ENCODE measurements at places on chromosomes 12 and 14.

DNA sequence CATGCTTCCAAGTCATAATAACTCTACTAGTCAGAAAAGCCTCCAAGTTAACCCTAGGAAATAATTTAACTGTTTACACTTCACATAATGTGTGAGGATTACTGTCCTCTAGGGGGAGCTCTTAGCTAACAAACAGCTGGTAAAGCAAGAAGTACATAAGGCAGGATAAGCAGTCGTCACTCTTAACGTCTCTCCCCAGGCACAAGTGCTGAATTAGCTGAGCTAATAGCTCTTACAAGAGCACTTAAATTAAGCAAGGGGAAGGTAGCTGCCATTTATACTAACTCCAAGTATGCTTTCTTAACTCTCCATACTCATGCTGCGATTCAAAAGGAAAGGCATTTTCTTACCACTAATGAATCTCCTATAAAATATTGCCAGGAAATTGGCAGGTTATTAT lies 79.3 kb upstream of the TSPAN11 start:
- no peak for DNase-seq

DNA sequence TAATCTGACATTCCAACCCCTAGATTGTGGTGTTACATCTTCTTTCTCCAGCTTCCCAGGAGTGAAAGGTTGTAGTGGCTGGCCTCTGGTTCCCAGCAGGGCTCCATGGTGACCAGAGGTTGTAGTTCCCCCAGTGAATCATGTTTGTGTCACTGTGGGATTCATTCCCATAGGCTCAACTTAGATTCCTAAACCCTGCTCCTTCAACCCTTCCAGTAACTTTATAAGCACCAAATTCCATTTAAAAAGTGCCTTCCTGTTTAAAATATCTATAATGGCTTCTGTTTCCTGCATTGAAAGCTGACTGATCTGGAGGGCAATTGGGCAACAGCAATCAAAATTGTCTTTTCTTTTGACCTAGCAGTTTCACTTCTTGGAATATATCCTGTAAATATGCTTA lies 40.5 kb upstream of the TBC1D15 start:
- DNase-seq: no peak

DNA sequence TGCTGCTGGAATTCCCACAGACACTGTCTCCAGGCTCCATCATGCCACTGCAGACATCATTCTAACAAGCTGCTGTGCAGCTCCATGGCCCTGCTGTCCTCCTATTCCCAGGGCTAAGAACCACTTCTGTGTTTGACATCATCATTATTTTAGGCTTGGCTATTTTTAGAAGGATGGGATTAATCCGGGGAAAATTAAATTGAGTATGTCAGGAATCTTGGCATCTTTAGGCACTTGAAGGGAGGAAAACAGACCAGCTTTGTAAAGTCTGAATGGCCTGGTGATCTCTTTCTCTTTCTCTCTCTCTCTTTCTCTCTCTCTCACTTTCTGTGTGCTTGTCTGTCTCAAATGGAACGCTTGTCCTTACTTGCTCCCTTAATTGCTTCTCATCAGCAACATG lies 568.3 kb upstream of the FLRT2 start:
- no peak for DNase-seq

DNA sequence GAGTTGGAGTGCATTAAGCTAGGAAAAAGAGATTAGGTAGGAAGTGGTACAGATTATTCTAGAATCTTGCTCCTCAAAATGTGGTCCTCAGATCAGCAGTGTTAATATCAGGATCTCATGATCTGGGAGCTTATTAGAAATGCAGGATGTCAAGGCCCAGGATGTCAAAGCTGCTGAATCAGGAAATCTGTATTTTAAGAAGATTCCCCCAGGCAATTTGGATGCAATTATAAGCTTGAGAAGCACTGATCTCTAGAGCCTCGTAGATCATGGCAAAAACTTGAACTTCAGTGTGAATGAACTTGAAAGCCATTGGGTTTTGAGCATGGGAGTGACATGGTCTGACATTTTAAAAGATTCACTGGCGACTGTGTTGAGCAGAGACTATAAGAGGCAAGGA lies 6.6 kb downstream of the NCAPD2 start:
- no peak for DNase-seq

DNA sequence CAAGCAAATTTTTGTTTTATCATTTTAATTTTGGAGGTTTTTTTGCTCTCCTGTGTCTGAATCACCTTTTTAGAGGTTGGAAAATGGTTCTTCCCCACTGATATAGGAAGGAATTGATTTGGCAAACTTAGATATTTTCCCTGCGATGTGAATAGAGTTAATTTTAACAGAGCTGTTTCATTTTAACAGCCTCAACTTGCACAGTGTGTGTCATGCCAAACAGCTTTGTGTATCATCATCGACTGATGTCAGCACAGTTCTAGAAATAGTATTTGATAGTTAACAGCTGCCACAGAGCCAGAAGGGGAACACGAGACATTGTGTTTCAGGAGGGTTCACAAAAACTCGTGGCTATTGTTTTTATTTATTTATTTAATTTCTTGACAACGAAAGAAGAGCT lies 243.1 kb upstream of the FOXN3 start:
- no peak for DNase-seq

DNA sequence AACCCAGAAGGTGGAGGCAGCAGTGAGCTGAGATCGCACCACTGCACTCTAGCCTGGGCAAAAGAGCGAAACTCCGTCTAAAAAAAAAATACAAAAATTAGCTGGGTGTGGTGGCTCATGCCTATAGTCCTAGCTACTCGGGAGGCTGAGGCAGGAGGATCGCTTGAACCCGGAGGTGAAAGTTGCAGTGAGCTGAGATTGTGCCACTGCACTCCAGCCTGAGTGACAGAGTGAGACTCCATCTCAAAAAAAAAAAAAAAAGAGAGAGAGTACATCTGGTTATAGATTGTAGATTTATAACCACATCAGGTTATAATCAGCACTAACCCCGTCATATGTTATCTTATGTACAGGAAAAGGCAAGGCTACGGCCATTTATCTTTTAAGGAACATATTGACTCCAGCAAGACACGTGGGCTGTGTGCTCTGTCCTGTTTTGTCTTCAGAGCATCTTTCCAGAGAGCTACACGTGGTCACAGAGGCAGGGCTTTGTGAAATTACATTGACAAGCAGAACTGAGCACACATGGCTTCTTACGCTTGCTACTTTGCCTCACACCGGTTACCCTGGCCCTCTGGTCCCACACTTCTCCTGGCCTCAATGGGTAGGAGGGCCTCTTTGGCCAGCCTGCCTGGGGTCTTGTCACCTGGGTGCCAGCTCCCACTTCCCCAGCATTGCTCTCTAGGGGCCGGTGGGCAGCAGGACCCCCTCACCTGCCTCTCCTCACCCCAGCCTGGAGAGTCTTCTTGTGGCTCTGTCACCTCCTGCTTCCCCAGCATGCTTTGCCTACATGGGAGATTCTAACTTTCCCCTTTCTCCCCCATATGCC lies 6.8 kb upstream of the DYNC1H1 start:
- DNase-seq: no peak
